ENCODE measurements at places on chromosomes 7 and 10.

DNA sequence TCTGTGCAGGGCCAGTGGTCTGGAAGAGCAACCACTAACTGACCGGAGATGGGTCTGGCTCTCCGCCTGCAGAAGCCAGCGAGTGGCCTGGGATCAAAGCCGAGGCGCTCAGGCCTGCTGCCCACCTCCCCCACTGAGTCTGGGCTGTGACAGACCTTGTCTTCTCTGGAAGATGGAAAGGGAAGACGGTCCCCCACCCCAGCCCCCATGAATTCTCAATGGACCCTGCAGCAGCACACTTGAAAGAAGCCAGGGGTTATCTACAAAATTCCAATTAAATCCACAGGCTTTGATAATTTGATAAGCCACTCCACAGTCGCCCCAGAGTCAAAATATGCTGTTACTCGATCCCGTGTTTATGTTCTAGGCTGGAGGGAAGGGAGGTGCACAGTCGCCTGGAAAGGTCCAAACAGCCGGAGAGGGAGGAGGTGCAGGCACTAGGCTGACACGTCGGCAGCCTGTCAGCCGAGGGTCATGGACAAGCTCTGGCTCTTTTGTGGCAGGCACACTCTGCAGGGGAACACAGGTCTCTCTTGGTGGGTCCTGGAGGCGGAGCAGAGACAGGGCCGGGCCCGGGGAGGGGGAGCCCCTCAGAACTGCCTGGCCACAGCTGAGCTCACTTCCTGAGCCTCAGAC is 134.9 kb downstream of the SH3PXD2A start:
- H3K36me3 ChIP-seq: no peaks in the 10 kb centered on the region
- no peaks in the 10 kb centered on the region for H3K27me3 ChIP-seq

GRCh38 chr10:70540089-70540788 is 61.7 kb downstream of the PALD1 start:
- H3K4me3 ChIP-seq: no peak overlapping the region
- no peak overlapping the region for H3K27ac ChIP-seq
- no peaks in the 10 kb centered on the region for H3K36me3 ChIP-seq
- H3K4me1 ChIP-seq: no peaks in the 10 kb centered on the region
- DNase-seq: no peak

DNA sequence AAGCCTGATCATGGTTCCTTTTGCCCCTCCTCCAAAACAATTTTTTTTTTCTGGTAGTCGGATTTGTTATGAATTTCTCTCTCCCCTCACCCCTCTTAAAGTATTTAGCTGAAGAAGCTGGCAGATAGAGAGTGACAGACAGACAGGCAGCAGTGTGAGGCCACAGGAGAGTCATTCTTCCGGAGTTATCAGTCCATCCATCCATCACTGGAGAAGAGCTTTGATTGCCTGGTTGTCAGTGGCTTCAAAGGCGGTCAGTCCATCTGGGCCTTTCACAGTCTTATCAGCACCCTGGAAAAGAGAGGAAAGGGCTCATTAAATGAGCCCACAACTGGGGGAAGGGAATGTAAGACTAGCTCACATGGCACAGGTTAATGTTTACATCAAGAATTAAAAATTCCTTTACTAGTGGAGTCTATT is 47.4 kb downstream of the MTPN start:
- H3K27me3 ChIP-seq: no peaks in the 10 kb centered on the region
- peaks cover 5% of the 10 kb centered on the region for H3K36me3 ChIP-seq
- no peak for DNase-seq
- H3K4me1 ChIP-seq: no peaks in the 10 kb centered on the region

- H3K27me3 ChIP-seq: no peaks in the 10 kb centered on the region
- no peaks in the 10 kb centered on the region for H3K36me3 ChIP-seq
- H3K4me3 ChIP-seq: no peak overlapping the region
Observed at GRCh38 chr7:27148031-27148755, 619 bp upstream of the HOXA6 start.

GRCh38 chr10:110546499-110547110 is 20.9 kb upstream of the SMC3 start:
- DNase-seq: no peak
- no peaks in the 10 kb centered on the region for H3K36me3 ChIP-seq
- H3K4me1 ChIP-seq: no peaks in the 10 kb centered on the region
- no peak overlapping the region for H3K27ac ChIP-seq
- H3K27me3 ChIP-seq: no peaks in the 10 kb centered on the region
- H3K4me3 ChIP-seq: no peak overlapping the region

DNA sequence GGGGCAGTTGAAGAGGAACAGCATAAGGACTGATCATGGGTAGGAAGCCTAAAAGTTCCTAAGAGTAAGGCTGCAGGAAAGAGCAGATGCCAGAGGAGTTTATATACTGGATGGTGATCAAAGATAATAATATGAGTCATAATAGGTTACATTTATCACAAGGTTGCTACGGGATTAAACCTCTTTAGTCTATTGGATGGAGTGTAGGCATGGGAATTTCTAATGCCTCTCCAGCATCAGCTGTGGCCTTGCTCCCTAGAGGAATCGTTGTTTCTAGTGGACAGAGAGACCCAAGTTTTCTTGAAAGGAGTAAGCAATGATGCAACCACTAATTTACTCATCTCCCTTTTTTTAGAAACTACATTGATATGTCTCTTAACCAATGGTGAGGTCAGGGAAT is 213.4 kb downstream of the GPR37 start:
- no peaks in the 10 kb centered on the region for H3K27me3 ChIP-seq
- no peak overlapping the region for H3K4me3 ChIP-seq
- no peak for DNase-seq
- H3K27ac ChIP-seq: no peak overlapping the region
- no peaks in the 10 kb centered on the region for H3K4me1 ChIP-seq

DNA sequence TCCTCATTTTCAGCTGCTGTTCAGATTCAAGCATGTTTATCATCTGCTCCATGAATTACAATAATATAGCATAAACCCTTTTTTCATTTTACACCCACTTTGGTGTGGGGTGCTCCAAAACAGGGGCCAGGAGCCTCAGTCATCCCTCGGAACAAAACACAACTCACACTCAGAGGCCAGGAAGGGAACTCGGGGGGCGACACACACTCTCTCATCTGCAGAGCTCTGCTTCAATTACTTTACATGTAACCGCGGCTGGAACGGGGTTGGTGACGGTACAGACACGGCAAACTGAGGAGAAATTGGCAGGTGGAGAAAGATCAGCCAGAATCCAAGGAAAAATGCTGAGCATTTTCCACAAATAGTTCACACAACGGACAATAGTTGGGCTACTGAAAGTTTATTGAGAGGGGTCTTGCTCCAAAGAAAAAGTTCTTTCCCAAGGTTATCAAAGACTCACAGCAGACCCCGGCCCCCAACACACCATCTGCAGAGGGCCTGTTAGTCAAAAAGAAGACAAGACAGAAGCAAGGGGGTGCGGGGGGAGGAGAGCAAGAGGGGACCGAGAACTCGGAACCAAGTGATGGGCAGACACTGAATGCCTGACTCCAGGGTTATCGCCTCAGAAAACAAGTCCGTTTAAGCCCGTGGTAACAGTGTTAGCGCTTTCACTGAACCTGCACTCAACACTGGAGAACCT is 20.5 kb downstream of the DIP2C start:
- H3K4me3 ChIP-seq: no peak overlapping the region
- DNase-seq: no peak
- no peaks in the 10 kb centered on the region for H3K4me1 ChIP-seq
- no peaks in the 10 kb centered on the region for H3K36me3 ChIP-seq

- no peak for DNase-seq
- H3K27me3 ChIP-seq: no peaks in the 10 kb centered on the region
- peak overlapping the region; percentile 78 for H3K27ac ChIP-seq
- no peak overlapping the region for H3K4me3 ChIP-seq
Observed at GRCh38 chr7:137954614-137955013, 47.3 kb downstream of the CREB3L2 start.

GRCh38 chr10:96415891-96416554 is 57.2 kb upstream of the OPALIN start:
- no peaks in the 10 kb centered on the region for H3K36me3 ChIP-seq
- H3K27me3 ChIP-seq: no peaks in the 10 kb centered on the region
- H3K27ac ChIP-seq: no peak overlapping the region
- H3K4me3 ChIP-seq: no peak overlapping the region

DNA sequence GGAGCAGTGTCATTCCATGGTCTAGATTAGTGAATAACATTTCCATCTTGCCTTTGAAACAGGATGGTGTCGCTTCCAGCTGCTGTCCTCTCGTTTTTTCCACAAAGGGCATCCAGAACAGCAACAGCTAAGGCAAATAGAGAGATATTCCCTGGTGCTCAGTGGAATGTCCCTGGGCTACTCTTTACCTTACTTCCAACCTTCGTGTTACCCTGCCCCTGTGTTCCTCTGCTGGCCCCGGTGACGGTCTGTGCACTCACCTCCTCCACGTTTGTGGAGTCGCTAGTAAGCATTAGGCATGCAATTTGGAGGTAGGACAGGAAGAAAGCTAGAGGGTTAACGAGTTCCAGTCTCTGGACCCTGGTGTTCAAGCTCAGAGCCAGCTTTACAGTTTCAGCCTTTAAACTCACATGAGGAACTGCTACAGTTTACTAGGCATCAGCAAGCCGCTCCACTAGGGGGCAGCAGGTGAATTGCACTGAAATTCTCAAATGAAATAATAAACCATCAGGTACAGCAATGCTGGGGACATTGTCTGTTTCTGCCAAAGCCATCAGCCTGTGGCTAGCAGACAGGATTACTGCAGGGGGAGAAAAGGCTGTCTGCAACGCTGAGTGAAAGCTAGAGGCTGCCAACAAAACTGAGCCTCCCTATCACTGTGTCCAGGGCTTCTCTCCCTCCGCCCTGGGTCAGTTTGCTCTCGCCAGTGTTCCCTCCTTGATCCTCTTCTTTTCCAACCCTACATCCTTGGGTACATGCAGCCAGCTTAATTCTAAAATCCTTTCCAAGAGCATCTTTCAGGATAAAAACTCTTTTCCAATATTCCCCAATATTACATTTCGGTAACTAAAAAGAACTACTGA is 9.0 kb downstream of the MRPL32 start:
- H3K4me3 ChIP-seq: no peak overlapping the region
- no peak overlapping the region for H3K27ac ChIP-seq
- no peaks in the 10 kb centered on the region for H3K27me3 ChIP-seq
- peaks cover 2% of the 10 kb centered on the region for H3K36me3 ChIP-seq

- DNase-seq: no peak
- peaks cover 13% of the 10 kb centered on the region for H3K36me3 ChIP-seq
- H3K4me3 ChIP-seq: no peak overlapping the region
- H3K27ac ChIP-seq: no peak overlapping the region
- H3K4me1 ChIP-seq: no peaks in the 10 kb centered on the region
- H3K27me3 ChIP-seq: no peaks in the 10 kb centered on the region
Observed at GRCh38 chr7:23700046-23700445, 10.0 kb upstream of the STK31 start.

- H3K4me1 ChIP-seq: no peaks in the 10 kb centered on the region
- no peak overlapping the region for H3K4me3 ChIP-seq
- DNase-seq: no peak
- H3K27ac ChIP-seq: no peak overlapping the region
Observed at GRCh38 chr7:51060536-51060935, 256.1 kb downstream of the COBL start.

- no peaks in the 10 kb centered on the region for H3K36me3 ChIP-seq
- H3K27me3 ChIP-seq: no peaks in the 10 kb centered on the region
- DNase-seq: no peak
- no peaks in the 10 kb centered on the region for H3K4me1 ChIP-seq
- H3K27ac ChIP-seq: no peak overlapping the region
- H3K4me3 ChIP-seq: no peak overlapping the region
Observed at GRCh38 chr10:102872163-102872562, 2.9 kb downstream of the AS3MT start.

DNA sequence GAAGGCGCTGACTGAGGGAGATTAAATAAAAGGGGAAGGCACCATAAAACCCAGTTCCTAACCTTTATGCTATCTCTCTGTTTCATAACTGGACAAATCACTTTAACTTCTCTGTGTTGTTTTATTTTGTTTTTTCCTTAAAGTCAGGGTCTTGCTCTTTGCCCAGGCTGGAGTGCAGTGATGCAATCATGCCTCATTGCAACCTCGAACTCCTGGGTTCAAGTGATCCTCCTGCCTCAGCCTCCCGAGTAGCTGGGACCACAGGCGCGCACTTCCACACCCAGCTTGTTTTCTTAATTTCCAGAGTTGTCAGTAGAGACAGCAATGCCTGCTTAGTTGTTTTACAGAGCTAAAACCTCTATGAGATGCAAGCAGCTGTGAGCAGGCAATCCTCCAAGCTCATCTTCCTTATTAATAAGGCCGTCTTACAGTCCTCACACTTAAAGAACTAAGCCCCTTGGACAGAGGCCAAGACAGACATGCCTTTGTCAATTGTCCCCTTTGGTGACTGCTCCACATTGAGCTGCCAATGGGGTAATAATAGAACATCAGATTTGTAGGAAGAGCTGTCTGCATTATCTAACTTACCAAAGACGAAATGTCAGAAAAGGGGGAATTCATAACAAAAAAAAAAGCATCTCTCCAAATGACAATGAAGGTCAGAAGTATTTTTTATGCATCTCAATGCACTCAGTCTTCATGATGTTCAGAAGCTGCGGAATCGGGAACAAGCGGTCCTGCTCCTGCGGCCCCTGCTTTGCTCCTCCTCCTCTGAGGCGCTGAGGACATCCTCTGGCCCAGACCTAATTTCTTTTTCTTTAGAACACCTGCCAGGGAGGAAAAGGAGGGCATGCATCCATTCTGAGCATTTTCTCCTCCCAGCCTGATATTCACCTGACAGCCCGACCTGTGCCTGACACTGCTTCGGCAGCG is 62.7 kb upstream of the RNF32 start:
- no peaks in the 10 kb centered on the region for H3K36me3 ChIP-seq
- DNase-seq: no peak
- H3K27me3 ChIP-seq: no peaks in the 10 kb centered on the region
- H3K4me3 ChIP-seq: no peak overlapping the region

DNA sequence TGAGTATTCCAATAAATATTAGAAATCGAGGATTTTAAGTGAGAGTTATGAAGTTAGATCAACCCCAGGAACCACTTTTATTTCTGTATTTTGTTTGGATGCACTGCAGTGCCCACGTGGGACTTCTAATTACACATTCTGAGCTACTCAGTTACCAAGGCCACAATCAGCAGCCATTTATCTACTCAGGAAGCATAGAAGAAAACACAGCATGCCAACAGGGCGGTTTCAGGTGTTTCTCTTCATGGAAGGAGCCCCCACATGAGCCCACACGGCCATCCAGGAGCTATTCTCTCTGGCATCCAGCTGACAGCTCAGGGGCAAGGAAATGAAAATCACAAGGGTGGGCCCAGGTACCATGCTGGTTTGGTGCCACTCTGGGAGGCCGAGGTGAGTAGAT is 266.5 kb upstream of the MKLN1 start:
- H3K27me3 ChIP-seq: no peaks in the 10 kb centered on the region
- DNase-seq: no peak
- H3K36me3 ChIP-seq: no peaks in the 10 kb centered on the region
- peaks cover 2% of the 10 kb centered on the region for H3K4me1 ChIP-seq
- H3K27ac ChIP-seq: no peak overlapping the region

- no peak overlapping the region for H3K27ac ChIP-seq
- no peak for DNase-seq
- H3K4me1 ChIP-seq: no peaks in the 10 kb centered on the region
- no peaks in the 10 kb centered on the region for H3K27me3 ChIP-seq
- H3K36me3 ChIP-seq: no peaks in the 10 kb centered on the region
Observed at GRCh38 chr10:48900371-48900801, 39.3 kb downstream of the LRRC18 start.
